ENCODE measurements at places on chromosomes 13 and 19. TPM values are rescaled to one million over a fixed set of nuclear protein-coding genes. Genes with fewer than 3 reads are reported as not detected.

The NFIX gene
- 81.4 TPM for total RNA-seq

The CBY2 gene
- not detected for total RNA-seq

The B3GNT8 gene
- 5.0 TPM for total RNA-seq

The SEMA6B gene
- not detected for total RNA-seq

The CRB3 gene
- total RNA-seq: not detected

- 0 out of 2 replicates have a peak overlapping the region, but pooled peaks have one; percentile 40 for H3K27ac ChIP-seq
- H3K4me1 ChIP-seq: peaks cover 33% of the 10 kb centered on the region
- H3K27me3 ChIP-seq: no peaks in the 10 kb centered on the region
- no peak overlapping the region for H3K4me3 ChIP-seq
- peak; percentile 24 for DNase-seq
Measured at GRCh38 chr13:23619068-23619855, 49.0 kb downstream of the TNFRSF19 start.

DNA sequence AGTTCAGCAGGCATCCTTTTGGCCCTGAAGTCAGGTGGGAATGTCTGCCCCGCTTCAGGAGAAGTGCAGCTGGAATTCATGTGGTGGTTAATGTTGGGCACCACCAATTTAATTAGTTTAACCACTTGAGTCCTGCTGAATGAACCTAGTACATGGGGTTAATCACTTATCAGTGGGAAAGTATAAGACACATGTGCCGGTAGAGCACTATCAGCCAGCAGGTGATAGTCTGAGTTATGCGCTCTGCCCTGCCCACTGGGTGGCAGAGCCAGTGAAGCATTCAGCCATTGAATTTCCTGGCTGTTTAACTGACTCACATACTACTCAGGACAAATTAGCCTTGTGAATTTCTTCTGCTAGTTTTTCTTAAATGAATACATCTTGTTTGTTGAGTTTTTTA, 789.7 kb upstream of the PRR20A start:
- H3K27me3 ChIP-seq: no peaks in the 10 kb centered on the region
- no peaks in the 10 kb centered on the region for H3K36me3 ChIP-seq
- H3K4me3 ChIP-seq: no peak overlapping the region
- no peak for DNase-seq

- peak; percentile 86 for DNase-seq
- H3K4me3 ChIP-seq: no peak overlapping the region
- no peaks in the 10 kb centered on the region for H3K27me3 ChIP-seq
- H3K4me1 ChIP-seq: peaks cover 29% of the 10 kb centered on the region
- peak overlapping the region; percentile 74 for H3K27ac ChIP-seq
- no peaks in the 10 kb centered on the region for H3K36me3 ChIP-seq
Measured at GRCh38 chr13:73335210-73335609, 276.4 kb downstream of the KLF5 start.

DNA sequence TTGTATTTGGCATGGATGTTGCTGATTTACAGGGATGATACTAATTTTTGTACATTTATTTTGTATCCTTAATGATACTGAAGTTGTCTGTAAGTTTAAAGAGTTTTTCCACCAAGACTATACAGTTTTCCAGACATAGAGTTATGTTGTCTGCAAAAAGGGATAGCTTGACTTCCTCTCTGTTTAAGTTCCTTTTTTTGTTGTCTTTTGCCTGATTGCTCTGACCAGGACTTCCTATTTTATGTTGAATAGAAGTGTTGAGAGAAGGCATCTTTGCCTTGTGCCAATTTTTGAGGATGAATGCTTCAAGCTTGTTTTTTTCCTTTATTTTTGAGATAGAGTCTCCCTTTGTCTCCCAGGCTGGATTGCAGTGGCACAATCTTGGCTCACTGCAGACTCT, 36.8 kb upstream of the ZNF681 start:
- no peak overlapping the region for H3K4me3 ChIP-seq
- no peaks in the 10 kb centered on the region for H3K4me1 ChIP-seq
- no peak for DNase-seq
- H3K27me3 ChIP-seq: no peaks in the 10 kb centered on the region
- H3K36me3 ChIP-seq: no peaks in the 10 kb centered on the region

DNA sequence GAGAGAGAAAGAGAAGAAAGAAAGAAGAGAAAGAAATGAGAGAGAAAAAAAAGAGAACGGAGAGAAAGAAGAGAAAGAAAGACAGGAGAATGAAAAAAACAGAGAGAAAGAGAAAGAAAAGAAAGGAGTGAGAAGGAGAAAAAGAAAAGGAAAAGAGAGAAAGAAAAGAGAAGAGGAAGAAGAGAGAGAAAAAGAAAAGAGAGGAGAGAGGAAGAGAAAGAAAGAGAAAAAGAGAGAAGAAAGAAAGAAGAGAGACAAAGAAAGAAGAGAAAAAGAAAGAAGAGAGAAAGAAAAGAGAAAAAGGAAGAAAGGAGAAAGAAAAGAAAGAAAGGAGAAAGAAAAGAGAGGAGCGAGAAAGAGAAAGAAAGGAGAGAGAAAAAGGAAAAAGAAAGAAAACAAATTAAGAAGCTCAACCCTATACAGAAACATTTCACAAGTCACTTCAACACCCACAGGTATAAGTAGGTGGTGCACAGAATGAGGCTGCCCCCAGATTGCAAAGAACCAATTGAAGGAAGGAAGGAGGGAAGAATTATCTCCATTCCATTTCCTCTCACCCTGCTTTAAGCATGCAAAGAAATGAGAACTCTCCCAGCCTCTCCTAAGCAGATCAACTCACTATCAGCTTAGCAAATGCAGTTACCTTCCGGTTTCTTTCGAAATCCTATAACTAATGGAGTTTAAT, 98.8 kb upstream of the CACNA1A start:
- H3K36me3 ChIP-seq: no peaks in the 10 kb centered on the region
- H3K27ac ChIP-seq: no peak overlapping the region
- no peaks in the 10 kb centered on the region for H3K27me3 ChIP-seq
- no peak for DNase-seq

DNA sequence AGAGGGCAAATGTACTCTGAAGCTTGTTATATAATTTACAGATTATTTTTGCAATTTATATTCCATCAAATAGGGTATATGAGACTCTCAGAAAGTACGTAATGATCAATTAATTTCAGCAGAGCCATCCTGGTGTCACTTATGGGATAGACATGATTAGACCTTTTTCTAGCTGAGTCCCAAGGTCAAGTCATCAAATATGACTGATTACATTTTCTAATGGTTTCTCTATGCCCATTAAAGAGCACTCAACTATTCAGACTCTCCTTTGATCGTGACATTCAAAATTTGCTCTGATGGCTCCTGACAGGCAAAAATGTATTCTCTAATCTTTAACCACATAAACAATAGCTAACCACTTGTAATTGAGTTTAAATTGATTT, 469.2 kb downstream of the COG6 start:
- H3K27me3 ChIP-seq: no peaks in the 10 kb centered on the region
- H3K27ac ChIP-seq: no peak overlapping the region
- no peaks in the 10 kb centered on the region for H3K36me3 ChIP-seq
- H3K4me3 ChIP-seq: no peak overlapping the region
- DNase-seq: no peak

GRCh38 chr13:75327135-75327510, 154.8 kb downstream of the TBC1D4 start:
- DNase-seq: no peak
- H3K4me3 ChIP-seq: no peak overlapping the region
- no peaks in the 10 kb centered on the region for H3K36me3 ChIP-seq
- no peak overlapping the region for H3K27ac ChIP-seq
- H3K27me3 ChIP-seq: no peaks in the 10 kb centered on the region
- no peaks in the 10 kb centered on the region for H3K4me1 ChIP-seq

DNA sequence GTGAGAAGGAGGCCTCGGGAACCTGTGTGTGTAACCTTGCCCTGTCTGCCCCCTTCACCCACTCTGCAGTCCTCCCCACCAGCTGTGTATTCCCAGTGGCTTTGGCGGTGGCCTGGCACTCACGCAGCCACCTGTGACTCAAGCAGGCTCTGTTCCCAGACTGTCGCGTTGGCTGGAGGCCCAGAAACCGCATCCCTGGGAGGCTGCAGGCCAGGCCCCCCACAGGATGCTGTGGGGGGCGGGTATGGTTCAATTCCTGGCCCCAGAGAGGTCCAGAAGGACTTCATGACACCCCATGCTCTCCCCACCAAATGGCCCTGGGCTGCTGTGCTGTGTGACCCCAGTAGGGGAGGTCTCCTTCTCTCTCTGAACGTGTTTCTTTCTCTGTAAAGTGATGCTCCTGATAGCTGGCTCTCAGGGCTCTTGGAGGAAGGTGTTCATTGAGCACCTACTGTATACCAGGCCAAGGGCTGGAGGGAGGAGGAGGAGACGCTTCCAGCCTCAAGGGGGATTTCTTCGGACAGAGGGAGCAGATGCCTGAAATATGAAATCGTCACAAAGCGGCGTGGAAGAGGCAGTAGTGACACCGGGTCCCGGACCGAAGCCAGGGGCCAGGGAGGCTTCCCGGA, 1.9 kb upstream of the LINGO3 start:
- no peaks in the 10 kb centered on the region for H3K36me3 ChIP-seq
- H3K4me3 ChIP-seq: no peak overlapping the region
- DNase-seq: peak; percentile 62
- H3K27ac ChIP-seq: no peak overlapping the region

GRCh38 chr13:24511019-24511815, 1.4 kb downstream of the PARP4 start:
- H3K27ac ChIP-seq: peak overlapping the region; percentile 96
- DNase-seq: peak; percentile 92

- no peaks in the 10 kb centered on the region for H3K4me1 ChIP-seq
- no peaks in the 10 kb centered on the region for H3K27me3 ChIP-seq
- no peak for DNase-seq
- no peak overlapping the region for H3K4me3 ChIP-seq
Measured at GRCh38 chr19:8673276-8673891, 25.2 kb downstream of the ACTL9 start.

GRCh38 chr13:39565036-39565949, 37.7 kb downstream of the LHFPL6 start:
- H3K4me3 ChIP-seq: peak overlapping the region; percentile 65
- H3K4me1 ChIP-seq: peaks cover 48% of the 10 kb centered on the region
- H3K27me3 ChIP-seq: no peaks in the 10 kb centered on the region
- peak; percentile 93 for DNase-seq
- peak overlapping the region; percentile 89 for H3K27ac ChIP-seq

DNA sequence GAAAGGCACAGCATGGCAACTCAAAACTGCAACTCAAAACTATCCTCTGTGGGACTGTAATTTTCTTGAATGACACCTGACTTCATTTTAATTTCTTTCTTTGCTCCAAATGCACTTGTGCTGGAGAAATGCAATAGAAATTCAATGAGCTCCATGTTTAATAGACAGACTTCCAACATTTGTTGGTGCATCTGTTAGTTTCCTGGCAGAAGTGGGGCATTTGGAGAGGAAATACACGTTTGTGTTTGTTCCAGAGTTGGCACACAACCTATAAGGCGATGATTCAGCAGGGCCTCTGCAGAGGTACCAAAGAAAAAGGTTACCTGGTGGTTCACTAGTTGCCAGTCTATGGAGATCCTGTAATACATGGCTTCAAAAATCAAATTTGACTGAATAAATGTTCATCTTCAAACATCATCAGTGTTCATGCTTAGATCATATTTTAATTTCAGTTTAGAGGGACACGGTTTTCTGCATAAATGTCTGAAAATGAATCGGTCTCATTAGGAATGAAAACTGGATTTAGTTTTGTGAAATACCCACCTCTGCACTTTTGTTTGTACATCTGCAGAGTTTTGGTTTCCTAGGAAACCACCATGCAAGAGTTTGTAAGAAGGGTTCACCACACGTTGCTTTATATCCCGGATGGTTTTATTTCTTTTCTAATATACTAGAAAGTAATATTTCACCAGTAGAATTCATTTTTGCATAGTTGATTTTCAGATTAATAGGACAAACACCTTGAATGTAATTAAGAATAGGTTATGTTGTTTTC, 21.8 kb upstream of the OBI1 start:
- no peaks in the 10 kb centered on the region for H3K36me3 ChIP-seq
- peaks cover 7% of the 10 kb centered on the region for H3K27me3 ChIP-seq
- H3K4me1 ChIP-seq: no peaks in the 10 kb centered on the region
- DNase-seq: no peak
- no peak overlapping the region for H3K27ac ChIP-seq
